ENCODE measurements at places on chromosomes 4 and X.

- DNase-seq = no peak
These were observed 9.2 kb downstream of the VSIG4 start for GRCh38 chrX:66030505-66031317.

DNA sequence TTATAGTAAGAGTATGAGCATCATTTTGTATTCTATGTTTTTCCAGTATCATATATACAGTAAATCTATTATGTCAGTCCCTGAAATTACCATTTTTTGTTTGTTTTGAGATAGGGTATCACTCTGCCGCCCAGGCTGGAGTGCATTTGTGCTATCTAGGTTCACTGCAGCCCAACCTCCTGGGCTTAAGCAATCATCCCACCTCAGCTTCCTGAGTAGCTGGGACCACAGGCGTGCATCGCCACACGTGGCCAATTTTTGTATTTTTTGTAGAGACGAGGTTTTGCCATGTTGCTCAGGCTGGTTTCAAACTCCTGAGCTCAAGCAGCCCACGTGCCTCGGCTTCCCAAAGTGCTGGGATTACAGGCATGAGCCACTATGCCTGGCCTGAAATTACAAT lies 85.6 kb downstream of the ZNF330 start:
- no peak for DNase-seq

DNA sequence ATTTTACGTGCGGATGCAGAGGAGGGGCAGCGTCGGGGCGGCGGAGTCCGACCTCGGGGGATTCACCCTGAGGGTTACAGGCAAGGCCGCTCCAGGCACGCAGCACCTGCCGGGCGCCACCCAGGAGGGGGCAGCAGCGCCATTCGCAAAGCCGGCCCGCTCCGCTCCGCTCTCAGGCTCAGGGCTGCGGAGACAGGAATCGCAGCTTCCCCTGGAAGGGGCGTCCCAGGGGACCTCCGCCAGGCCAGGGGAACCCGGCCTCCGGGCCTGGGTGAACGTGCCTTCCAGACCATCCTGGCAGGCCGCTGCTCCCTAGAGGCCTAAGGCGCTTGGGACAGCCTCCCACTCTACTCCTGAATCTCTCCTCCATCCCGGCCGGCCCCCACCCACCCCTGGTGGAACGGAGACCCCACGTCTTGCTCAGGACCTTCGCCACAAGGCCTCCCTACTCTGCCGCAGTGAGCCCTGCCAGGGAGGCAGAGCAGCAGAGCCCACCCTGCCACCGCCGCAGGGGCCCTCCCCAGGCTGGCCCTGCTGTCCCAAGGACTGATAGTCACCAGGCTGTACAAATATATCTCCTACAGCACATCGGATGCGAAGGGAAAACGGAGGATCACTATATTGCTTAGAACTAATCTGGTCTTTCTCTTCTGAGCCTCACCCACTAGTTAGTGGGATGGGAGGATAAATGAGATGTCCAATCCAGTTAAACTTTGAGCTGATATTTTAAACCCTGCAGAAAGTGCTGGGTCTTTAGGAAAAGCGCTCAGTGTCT lies 115.0 kb downstream of the SMIM20 start:
- peak; percentile 68 for DNase-seq

DNA sequence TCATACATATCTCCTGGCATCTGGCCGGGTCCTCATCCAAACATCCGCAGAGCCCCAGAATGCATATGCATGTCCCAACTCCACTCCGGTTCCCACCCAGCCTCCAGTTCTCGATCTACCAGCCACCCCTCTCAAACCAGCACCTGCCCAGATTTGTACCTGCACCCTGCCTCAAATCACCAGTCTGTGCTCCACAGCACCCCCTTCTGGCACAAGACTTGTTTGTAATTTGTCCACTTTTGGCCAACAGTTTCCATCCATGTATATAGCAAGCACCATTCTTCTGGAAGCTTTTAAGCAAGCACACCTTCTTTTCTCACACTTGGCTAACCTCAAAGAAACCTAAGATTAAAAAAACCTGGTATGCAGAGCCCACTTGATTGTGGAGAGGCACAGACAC lies 644.1 kb downstream of the MID1IP1 start:
- DNase-seq = no peak

DNA sequence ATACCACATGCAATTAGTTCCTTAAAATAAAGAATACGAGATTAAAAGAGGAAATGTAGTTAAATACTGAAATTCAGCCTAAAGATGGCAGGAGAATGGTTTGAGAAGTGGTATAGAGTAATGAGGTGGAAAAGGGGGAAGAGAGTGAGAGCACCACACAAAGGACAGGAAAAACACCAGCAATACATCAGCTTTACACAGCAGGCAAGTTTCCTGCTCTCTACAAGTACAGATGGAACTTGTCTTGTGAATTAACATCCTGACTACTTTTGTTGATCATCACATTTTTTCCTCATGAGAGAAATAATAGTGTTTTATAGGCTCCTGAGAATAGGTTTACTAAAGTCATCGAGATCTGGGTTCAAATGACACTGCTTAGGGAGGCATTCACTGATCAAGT lies 2.9 kb upstream of the UNC5C start:
- no peak for DNase-seq

- DNase-seq = no peak
These were observed 17.4 kb upstream of the SLC34A2 start for GRCh38 chr4:25638221-25638601.

DNA sequence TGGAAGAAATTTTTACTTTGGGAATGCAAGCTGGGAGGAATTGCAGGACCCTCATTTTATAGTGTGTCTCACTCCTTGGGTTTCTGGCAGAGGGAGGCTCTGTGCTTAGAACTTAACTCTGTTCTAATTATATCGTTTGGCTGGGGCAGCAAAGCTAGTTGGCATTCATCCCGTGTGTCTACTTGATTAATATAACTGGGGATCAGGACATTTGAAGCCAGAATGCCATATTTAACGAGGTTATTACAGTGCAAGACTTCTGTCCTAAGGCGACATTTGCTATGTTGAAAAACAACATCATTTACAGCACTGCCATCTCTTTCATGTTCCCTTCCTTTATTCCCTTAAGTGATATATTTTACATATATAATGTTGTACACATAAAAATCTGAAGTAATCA lies 179.1 kb upstream of the TBC1D9 start:
- DNase-seq = no peak

DNA sequence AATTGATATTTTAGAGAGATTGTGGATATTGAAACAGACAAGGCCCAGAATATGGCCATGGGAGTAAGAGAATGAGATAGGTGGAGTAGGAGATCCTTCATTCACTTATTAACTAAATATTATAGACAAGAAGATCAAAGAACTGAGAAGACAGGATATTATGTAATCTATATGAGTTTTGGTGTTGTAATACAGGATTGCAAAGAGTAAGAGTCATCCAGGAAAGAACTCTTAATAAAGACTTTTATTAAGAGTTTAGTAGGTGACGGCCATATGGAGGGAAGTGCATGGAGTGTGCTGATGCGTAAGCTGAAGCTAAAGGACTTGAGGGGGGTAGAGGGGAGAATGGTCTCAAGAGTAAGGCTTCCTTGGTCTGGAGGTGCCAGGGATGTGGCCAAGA lies 153.7 kb downstream of the VEGFC start:
- no peak for DNase-seq

GRCh38 chr4:95248720-95249425 lies 299.9 kb downstream of the UNC5C start:
- DNase-seq = no peak

GRCh38 chr4:155759372-155760252 lies 791 bp downstream of the GUCY1B1 start:
- DNase-seq = peak; percentile 17

DNA sequence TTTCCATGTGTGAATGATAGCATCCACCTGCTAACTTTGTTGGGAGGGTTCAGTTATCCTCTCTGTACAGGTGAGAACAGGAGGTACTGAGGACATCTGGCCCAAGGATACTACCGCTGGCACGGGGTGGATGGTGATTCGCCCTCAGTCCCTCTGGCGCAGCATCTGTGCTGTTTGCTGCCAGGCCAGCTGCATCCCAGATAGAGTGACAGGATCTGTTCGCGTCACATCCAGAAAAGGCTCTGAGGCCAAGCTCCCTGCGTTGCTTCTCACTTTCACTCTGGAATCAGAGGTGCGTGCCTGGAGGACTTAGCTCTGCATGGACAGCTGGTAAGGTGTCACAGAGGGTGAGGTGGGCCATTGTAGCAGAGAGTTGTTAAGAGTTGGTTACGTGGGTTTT lies 95.4 kb downstream of the TBL1X start:
- DNase-seq = no peak

DNA sequence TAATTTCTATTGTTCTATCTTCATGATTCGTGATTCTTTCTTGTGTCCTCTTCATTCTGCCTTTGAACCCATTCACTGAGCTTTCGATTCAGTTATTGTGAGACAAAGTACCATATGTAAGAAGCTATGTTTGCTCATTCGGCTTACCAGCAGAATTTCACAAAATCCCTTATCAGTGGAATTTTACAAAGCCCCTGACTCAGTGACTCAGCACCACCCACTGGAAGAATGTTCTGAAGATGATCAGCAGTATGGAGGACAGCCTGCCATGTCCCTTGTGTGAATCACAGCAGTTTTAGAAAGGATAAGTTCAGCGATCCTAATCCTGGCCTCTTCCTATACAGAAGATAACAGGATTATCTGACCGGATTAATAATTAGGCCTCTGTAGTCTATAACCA lies 5.8 kb upstream of the UXT start:
- no peak for DNase-seq

DNA sequence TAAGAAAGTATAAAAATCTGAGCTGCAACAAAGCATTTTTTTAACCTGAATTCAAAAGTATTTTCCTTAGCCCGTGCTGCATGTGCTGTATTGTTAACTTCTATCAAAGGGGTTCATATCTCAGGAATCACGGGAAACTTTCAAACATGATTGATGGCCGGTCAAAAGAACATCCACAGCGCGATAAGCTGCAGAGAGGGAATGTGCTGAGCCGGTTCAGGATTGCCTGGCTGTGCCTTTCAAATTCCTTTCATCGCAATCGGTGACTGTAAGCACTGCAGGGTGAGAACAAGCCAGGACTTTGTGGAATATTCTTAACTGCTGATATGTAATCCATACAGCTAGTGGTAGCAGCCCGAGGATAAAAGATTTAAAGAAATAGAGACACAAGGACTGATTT lies 210.9 kb upstream of the NOCT start:
- DNase-seq = no peak

GRCh38 chr4:6252051-6252450 lies 17.6 kb upstream of the WFS1 start:
- no peak for DNase-seq

GRCh38 chr4:55385201-55385649 lies 10.5 kb upstream of the TMEM165 start:
- DNase-seq = no peak

GRCh38 chr4:15809466-15809865 lies 31.3 kb downstream of the CD38 start:
- no peak for DNase-seq

- DNase-seq = no peak
These were observed 380.6 kb downstream of the MAPK10 start for GRCh38 chr4:85979276-85979675.

DNA sequence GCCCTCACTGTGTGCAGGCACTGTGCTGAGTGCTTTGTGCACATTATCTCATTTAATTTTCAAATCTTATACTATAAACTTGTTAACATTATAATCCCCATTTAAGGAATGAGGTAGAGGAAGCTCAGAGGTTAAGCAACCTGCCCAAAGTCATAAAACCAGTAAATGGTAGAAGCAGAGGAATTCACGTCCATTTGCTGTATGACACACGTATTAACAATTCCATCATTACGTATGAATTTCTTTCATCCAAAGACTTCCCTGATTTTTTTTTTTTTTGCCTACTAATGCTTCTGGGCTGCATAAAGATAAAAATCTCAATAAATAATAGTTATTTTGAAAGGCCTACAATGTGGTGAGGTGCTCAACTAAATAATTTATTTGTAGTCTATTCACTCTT lies 64.5 kb upstream of the H2AZ1 start:
- no peak for DNase-seq

DNA sequence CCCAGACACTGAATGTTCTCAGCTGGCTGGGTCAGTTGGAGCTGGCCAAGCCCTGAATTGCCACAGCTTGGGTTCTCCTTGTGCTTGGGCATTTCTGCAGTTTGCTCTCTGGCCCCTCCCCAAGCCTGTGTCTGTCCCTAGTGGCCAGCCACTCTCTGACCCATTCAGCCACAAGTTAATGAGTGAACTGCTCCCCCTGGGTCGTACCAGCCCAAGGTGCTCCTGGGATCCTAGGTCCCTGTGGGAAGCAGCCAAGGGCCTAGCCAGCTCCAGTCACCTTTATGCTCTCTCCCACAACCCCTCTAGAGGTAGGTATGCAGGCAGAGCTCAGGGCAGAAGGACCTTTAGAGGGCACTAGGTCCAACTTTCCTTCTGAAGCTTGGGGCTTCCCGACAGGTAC lies 51.5 kb downstream of the STARD8 start:
- DNase-seq = no peak

- DNase-seq = no peak
These were observed 58.8 kb upstream of the CLNK start for GRCh38 chr4:10743357-10743756.

DNA sequence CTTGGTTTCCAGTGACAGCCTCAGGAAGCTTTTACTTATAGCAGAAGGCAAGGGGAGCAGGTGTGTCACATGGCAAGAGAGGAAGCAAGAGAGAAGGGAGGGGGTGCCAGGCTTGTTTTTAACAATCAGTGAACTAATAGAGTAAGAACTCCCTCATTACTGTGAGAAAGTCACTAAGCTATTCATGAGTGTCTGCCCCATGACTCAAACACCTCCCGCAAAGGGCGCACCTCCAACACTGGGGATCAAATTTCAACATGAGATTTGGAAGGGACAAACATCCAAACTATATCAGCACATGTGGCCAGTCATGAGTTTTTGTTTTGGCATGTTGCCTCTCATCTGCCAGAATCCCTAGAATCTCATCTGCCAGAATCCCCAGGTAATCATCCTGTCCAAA lies 183.5 kb upstream of the C1QTNF7 start:
- no peak for DNase-seq

- peak; percentile 6 for DNase-seq
These were observed 2054.9 kb downstream of the PCDH7 start for GRCh38 chr4:32775049-32775448.

DNA sequence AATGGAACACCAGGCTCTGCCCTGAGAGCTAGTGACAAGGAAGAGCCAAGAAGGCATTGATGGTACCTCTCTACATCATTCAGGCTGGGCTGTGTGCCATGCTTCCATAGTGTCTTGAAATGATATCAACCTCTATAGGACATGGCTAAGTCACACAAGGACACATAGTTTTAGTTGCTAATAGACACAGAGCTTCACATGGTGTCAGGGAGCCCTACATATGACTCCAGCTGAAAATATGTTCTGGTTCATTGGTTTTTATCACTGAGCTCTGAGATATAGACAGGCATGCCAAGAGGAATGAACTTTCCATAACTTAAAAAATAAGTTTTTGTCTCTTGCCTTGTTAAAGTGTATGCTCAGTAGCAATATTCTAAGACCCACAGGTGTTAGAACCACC lies 72.1 kb upstream of the PRKG2 start:
- no peak for DNase-seq

DNA sequence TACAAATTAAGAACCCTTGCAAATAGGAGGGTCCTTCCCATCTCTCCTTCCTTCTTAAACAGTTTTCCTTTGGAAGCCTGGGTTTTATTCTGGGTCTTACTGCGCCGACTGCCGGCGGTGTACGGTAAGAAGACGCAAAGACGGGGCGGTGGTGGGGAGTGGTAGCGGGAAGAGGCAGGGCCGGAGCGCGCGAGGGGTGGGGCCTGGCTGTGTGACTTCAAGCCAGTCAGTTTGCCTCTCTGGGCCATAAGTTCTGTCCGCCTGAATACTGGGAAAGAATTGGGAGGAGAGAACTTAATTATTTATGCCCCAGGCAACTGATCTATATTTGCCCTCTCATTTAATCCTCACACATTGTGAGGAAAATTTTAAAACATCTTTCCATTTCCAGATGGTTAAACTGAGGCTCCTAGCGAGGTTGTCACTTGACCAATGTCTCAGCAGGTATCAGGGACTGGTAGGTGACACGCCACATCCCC lies 726 bp upstream of the KANTR start:
- peak; percentile 44 for DNase-seq

Data from HuH-7.5 (cell line).